ENCODE measurements at places on chromosomes 7 and 10.

DNA sequence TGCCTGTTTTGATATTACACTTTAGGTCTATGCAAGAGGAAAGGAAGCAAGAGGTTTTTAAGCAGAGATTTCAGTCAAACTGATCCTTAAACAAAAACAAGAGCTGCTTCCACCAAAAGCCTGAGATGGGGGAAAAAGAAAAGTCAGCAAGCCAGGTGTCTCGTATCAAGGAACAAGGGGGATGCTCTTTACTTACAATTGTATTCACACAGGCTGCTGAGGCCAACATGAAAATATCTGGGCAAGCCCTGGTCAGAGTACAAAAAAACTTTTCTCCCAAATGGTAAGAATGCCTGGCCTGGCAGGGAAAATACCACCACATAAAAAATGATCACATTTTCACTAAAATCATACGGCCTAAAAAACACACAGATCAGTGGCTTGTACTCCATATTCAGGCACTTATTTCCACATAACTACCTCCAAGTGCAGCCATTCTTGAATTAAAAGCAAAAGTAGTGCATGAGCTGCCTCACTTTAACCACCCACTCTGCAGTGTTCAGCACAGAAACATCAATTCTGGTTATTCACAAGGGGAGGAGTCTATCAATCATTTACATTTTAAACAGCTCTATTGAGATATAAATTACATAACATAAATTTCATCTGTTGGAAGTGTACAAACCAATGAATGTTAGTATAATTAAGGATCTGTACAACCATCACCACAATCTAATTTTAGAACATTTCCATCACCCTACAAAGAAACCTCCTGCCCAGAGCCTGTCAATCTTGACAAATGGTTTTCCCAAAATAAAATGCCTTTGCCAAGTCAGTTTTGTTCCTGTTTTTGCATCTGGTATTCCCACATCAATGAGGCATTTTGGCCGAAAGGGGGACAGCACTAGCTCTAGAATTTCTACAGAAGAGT is 70.2 kb downstream of the GRB10 start:
- no peak for DNase-seq

DNA sequence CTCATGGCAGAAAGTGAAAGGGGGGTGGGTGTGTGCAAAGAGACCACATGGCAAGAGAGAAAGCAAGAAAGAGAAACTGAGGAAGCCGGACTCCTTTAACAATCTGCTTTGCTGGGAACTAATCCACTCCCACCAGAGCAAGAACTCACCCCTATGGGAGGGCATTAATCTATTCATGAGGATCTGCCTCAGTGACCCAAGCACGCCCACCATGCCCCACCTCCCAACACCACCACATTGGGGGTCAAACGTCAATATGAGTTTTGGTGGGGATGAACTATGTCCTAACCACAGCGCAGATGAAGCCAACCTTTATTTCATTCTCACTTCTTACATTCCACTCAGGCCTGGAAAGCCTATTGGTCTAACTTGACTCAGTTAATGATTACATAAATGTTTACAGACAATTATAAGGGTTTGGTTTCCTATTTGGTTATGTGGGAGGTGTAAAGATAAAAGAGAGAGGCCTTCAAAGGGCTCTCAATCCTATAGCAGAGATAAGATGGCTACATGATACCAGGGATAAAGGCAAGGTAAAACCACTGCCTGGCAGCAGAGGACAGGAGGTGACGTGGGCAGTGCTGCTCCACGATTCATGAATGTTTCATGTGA is 601.8 kb downstream of the PARD3 start:
- DNase-seq: no peak

DNA sequence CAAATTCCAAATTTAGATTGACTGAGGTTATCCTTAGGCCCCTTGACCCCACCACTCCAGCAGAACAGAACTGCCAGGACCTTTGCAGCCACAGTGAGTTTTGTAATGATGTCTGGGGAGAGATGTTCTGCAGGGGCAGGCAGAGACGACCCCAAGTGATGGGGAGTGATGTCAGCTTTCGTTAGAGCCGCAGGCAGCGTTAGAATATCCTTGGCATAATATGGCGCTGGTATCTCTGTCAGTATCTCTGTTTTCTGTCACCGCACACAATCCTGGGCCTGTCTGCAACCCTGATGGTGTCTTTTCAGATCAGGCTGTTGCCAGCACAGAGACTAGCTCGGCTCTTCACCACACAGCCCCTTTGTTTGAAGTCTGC is 1083.6 kb downstream of the KCNMA1 start:
- DNase-seq: no peak

GRCh38 chr10:78259391-78259790 is 225.7 kb downstream of the RPS24 start:
- no peak for DNase-seq

DNA sequence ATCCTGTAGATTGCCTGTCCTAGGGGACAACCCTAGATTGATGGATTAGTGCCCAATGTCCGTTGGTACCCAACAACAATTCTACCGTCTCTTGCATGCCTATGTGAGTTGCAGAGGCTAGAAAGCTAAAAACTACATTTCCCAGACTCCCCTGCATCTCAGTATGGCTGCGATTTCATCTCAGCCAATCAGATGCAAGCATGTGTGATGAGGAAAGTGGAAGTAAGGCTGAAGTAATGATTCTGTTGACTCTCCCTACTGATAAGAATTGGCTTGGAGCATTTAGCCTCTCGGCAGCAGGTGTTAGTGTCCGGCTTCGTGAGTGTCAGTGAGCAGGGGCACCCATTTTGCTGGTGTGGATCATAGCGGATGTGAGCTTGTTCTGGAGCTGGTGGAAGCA is 171.9 kb downstream of the FGFR2 start:
- no peak for DNase-seq

DNA sequence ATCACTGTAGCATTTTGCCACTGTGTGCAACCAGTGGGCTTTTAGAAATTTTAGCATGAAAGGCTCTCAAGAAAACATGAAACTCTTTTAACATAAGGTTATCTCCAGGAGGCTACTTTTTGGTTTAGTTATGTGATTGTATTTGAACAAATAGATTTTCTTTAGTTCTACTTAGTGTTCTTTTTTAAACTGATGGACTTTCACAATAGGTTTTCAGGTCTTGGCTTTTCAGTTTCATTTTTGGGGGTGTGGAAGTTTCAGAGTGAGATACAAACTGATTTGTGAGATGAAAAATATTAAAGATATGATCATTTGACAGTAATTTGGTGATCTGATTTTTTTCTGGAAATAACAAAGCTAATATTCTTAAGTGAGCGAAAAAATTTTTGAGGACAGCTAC is 344.1 kb downstream of the PHF14 start:
- no peak for DNase-seq

- no peak for DNase-seq
These were observed 903.6 kb upstream of the AUTS2 start for GRCh38 chr7:68694656-68695055.

- no peak for DNase-seq
These were observed 303.2 kb upstream of the KAT6B start for GRCh38 chr10:74523199-74523598.

- no peak for DNase-seq
These were observed 26.2 kb upstream of the LMBR1 start for GRCh38 chr7:156919132-156919713.

DNA sequence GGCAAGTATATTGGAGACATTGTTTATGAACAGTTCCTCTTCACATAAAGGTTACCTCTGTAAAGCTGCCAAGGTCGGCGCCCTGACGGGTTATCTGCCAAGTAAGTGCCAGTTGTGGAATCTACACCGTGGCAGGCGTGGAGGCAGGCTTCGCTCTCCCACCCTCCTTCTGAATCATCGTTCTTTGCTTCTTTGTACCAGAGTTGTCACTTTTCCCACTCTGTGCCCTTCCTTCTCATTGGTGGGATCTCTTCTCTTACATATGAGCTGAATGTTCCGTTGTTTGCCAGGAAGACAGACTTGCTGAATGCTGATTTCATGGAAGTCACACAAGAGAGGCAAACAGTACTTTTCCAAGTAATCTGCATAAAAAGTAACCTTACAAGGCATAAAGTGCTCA is 40.6 kb upstream of the PTPRZ1 start:
- no peak for DNase-seq

DNA sequence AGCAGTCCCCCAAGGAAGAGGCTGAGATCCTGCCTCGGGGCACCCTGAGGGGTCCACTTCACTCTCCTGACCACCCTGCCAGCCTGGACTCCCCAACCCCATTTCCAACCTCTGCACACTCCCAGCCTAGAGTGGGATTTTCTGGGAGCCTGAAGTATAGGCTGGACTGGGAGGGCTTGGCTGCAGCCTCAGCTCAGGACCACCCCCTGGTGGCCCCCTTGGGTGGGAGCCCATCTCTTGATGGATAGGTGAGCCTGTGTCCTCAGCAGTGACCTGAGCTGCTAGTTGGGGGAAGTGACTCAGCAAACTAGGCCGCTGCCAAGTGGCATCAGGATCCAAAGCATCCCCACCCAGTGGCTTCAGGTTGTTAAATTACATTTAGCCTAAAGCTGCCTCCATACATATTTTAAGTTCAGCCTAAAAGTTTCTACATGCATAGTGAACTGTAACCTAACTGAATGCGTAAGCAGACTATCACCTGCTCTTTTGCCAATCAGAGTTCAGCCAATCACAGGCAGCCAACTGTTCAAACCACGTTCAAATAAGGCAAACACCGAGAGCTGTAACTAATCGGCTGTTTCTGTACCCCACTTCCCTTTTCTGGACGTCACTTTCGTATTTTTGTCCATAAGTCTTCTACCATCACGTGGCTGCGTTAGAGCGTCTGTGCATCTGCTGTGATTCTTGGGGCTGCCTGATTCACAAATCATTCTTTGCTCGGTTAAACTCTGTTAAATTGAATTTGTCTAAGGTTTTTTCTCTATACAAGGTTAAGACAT is 144.0 kb downstream of the PLPP4 start:
- no peak for DNase-seq

GRCh38 chr7:98568891-98569290 is 48.2 kb upstream of the NPTX2 start:
- DNase-seq: no peak

DNA sequence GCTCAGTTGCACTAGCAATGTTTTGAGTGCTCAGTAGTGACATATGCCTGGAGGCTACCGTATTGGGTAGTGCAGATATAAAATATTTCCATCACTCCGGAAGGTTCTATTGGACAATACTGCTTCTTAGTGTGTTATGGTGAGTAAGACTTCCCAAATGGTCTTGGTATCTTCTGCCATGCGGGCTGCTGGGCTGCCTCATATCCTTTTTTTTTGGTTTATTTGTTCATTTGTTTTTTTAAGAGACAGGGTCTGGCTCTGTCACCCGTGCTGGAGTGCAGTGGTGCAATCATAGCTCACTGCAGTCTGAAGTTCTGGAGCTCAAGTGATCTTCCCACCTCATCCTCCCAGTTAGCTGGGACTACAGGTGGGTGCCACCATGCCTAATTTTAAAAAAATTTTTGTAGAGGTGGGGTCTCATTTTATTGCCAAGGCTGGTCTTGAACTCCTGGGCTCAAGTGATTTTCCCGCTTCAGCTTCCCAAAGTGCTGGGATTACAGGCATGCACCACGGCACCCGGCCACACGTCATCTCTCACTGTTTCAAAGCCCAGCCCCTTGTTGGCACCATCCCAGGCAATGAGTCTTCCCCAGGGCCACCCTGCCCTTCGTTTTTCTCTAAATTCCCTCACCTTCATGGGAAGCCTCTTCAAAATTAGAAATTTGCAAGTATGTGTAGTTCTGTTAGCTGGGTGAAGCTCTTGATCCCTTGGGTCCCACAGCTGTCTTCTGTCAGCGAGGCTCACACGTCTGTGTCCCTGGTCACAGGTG is 111.0 kb upstream of the KLF14 start:
- DNase-seq: no peak

- DNase-seq: no peak
These were observed 158.0 kb downstream of the HGF start for GRCh38 chr7:81611805-81612204.

GRCh38 chr7:151686826-151687225 is 167.1 kb upstream of the RHEB start:
- DNase-seq: no peak

GRCh38 chr7:100493476-100494264 is 9.9 kb downstream of the NYAP1 start:
- DNase-seq: no peak

DNA sequence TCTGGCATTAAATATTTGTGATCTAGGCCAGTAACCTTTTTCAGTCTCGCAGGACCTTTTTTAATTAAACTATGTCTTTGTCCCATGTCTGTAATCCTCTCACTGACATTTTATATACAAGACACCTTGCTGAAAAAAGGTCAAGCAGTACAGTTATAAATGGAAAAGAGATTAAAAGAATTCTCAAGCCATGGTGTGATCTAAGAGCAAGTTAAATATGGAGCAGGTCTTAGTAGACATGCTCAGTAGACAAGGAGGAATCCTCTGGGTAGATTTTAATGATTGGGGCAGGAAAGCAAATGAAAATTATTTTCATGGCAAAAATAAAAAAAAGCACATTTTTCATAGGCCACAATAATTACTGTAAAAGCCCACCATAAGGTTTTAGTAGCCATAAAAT is 203.5 kb downstream of the PPP1R3A start:
- no peak for DNase-seq

DNA sequence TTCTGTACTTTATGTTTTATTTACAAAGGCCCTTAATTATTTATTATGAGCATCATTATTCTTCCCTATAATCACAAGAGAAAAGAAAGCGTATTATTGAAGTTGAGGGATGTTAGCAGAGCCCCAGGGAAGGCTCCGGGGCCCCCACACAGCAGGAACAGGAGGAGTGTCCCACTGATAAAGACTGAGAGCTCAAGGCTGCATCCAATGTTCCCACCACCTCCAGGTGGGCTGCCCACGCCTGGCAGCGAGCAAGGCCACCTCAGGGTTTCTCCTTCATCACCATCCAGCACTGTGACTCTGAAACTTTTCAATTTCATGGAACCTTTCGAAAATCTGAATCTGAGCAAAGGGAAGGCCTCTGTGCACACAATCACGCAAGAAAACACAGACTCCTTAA is 35.9 kb upstream of the WIPF3 start:
- DNase-seq: no peak

GRCh38 chr10:7547829-7548228 is 118.9 kb downstream of the ITIH5 start:
- DNase-seq: no peak

DNA sequence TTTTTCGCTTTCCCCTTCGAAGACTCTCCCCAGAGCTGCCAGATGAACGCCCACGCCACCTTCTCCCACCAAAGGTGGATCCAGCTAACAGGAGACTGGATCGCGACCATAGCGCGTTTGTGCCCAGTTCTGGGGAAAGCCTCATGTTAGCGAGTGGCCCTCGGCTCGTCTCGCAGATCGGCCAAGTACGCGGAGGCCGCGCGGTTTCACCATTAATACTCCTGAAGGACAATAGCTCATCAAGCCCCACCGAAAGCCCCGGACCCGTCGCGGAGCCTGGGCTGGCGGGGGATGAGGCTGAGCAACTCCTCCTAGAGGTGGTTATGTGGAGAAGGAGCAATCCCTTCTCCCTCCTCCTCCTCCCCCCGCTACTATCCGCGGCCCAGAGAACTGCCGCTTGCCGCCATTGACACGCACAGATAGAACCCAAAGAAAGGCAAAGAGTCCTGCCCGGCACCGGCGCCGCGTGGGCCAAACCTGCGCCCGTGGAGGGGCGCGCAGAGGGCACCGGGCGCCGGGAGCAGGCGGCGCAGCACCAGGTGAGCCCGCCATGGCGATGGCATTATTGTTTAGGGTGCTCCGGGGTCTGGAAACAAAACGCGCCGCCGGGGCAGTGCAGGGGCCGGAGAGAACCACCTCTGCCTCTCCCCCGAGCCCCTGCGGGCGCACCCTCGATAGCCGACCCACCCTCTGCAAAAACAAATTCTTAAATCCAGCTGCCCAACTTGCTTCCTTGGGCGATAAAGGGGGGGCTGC is at the start of gene MACROH2A2:
TSS of gene MACROH2A2 (plus strand) at position 385 of the 756 bp plus-strand sequence. CDS start 22,813 bp downstream, outside the sequence.
- no peak for DNase-seq

All from activated naive CD8-positive, alpha-beta T cell treated with anti-CD3 and anti-CD28 coated beads, Interleukin-2, amount 50 U/mL, for 16 hours (primary cell).